ENCODE measurements at places on chromosomes 7 and 10.

DNA sequence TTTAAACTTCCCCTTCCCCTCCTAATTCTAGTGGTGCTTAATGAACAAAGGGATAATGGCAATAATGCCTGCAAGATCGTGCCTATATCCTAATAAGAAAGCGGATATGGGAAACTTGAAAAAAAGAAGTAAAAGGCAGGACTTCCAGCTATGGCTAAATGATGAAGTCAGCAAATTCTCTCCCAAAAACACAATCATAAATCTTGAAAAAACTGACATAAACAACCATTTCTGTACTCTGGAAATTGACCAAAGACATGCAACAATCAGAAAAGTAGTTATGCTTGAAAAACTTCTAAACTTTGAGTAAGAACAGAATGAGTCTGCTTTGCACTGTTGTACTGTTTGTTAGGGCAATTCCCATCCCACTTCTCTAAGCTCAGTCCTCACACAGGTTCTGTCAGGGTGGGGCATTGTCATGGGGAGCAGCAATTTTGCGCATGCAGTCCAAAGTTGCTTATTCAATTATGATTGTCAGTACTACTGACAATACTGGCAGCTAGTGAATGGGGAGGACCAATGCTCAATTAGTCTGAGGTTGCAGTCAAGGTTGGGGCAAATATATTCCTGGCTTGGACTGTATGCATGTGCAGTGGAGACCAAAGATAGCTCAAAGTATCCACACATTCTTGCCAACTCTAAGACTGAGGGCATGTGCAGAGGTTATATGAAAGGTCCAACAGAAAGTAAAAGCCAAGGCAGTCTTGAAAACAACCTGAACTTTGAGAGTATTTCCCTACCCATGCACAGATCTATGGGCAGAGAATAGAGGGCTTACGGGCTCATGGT is 34.1 kb upstream of the ARHGAP22 start:
- DNase-seq, result no peak

DNA sequence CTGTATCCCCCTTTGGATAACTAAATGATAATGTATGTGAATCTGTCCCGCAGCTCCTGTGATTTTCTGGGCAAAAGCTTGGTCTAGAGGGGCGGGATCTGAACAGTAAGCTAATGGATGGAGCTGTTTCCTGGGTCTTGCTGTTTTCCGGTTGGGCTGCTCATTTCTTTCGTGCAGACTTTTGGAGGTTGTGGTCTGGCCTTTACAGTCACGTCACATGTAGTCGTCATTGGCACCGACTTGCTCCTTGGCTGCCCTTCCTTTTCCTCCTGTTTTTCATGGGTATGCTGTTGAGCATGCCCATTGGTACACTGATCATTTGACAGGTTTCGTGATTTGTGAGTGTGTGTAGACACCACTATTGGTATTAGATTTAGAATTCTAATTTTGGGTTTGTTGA is 2.0 kb downstream of the FBH1 start:
- no peak for DNase-seq

DNA sequence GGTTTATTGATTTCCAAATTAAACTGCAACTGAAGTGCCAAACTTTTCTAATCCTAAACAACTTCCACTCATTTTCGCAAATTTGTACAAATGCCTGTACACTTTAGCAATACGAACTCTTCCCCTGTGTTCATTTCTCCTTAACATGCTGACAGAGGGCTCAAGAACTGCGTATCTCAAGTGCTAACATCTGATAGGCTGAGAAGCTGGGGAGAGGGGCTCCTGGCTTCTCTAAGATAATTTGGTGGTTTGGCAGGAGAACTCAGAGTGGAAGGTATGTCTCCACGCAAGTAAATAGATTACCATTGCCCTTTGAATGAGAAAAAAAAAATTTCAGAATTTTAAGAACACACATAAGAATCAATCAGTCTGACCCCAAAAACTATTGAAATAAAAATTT is 53.3 kb upstream of the ANLN start:
- no peak for DNase-seq

GRCh38 chr7:148735141-148735540 is 36.4 kb downstream of the CUL1 start:
- no peak for DNase-seq

GRCh38 chr7:100613412-100614175 is 1.3 kb downstream of the MOSPD3 start:
- DNase-seq, result no peak

DNA sequence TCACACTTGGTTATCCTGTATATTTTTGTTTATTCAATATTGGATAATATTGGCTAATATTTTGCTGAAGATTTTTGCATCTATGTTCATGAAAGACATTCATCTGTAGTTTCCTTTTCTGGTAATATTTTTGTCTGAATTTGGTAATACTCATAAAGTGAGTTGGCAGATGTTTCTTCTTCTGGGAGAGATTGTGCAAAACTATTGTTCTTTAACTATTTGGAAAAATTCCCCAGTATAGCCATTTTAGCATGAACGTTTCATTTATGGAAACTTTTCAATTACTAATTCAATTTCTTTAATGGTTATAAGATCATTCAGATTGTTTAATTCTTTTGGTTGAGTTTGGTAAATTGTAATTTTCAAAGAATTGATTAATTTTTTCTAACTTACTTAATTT is 560.8 kb upstream of the FZD8 start:
- DNase-seq, result no peak

DNA sequence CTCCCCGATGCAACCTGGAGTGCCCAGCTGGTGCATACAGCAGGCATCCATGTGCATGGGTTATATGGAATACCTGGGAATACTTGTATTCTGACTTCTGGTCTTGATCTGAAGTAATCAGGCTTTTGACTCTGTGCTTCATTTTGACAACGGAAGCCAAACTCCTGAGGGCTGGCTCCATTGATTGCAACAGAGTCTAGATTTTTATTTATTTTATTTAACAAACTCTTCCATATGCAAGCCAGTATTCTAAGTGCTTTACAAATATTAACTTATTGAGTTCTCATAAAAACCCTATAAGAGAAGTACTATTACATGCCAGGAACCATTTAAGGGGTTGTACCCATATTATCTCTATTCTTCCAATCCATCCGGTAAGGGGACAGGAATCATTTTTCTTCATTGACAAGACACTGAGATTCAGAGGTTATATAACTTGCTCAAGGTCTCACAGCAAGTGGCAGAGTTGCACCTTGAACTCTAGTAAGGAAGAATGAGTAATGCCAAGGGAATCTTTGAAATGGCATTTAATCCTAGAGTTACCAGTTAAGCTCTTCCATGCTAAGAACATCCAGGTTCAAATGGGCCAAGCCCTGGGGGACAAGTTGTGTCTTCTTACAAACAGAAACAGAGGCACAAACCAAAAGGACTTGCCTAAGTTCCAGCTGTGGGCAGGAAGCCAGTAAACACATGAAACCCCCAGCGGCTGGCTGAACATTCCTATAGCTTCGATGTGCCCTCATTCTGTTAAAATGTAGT is 241.0 kb downstream of the WDR11 start:
- no peak for DNase-seq

DNA sequence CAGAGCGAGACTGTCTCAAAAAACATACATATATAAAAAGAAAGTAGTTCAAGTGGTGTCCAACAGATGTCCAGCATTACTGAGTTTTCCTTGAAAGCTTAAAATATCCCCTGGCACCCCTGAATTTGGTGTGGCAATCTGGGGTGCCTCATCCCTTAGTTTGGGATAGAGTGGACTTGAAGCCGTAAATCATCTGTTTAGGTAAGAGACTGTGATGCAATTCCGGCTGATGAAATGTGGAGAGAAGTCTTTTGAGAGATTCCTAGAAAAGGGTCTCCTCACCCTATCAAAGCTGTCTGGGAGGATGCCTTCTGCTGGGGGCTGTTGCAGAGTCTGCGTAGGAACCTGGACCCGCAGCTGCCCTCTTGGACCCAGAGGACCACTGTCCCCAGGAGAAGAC is 408.0 kb downstream of the RPS24 start:
- DNase-seq, result no peak
